ENCODE measurements at places on chromosomes 7 and 10.

GRCh38 chr10:78002541-78003288 lies 26.6 kb downstream of the POLR3A start:
- DNase-seq = no peak

GRCh38 chr10:14904316-14904732 lies 25.7 kb downstream of the SUV39H2 start:
- no peak for DNase-seq

GRCh38 chr10:112053895-112054294 lies 129.7 kb downstream of the GPAM start:
- no peak for DNase-seq

GRCh38 chr7:145633513-145633912 lies 483.1 kb upstream of the CNTNAP2 start:
- no peak for DNase-seq

- DNase-seq = no peak
These were observed 62.3 kb downstream of the CHCHD3 start for GRCh38 chr7:133019590-133019989.

DNA sequence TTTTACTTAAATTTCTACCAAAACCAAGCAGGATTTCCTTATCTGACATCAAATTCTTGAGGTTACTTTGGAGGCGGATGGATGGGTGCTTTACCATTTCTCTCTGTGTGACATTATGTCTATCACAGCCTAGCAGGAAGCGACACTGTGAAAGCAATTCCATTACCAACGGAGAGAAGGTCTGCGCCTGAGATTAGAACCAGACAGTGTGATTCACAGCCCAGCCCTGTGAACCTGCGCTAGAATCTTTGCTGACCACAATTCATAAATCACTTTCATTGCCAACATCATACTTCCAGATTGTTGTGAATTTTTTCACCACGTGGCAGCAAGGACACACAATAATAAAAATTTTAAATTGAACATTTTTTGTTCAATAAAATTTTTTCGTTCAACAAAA lies 126.5 kb downstream of the CUBN start:
- no peak for DNase-seq

DNA sequence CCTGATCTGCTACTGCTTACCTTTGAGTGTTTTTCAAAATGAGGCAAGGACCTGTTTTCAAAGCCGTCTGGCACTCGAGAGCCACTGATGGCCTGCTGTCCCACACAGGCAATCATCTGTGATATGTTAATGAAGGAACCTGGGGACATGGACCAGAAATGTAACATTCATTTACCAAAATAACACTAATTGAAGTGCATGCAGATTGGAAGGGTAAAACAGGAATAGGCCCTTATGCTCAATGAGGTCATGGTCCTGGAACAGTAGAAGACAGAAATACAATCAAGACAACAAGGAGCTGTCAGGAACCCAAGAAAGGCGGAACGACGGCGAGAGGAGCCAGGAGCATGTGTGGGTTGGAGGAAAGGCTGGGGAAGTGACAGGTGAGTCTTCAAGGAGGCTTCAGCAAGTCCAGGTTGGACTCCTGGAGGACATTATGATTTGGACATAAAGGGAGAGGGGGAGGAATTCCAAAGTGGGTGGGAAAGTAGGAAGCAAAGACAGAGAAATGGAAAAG lies 28.3 kb downstream of the POLR3A start:
- DNase-seq = no peak

All from stimulated activated CD8-positive, alpha-beta memory T cell treated with anti-CD3 and anti-CD28 coated beads, Interleukin-7, amount 100 ng/mL, for 48 hours (primary cell).